ENCODE measurements at places on chromosomes 11 and 22.

GRCh38 chr11:17394743-17395390 lies 6.4 kb upstream of the KCNJ11 start:
- DNase-seq, result no peak

GRCh38 chr22:48832592-48832991 lies 995.1 kb downstream of the BRD1 start:
- no peak for DNase-seq

DNA sequence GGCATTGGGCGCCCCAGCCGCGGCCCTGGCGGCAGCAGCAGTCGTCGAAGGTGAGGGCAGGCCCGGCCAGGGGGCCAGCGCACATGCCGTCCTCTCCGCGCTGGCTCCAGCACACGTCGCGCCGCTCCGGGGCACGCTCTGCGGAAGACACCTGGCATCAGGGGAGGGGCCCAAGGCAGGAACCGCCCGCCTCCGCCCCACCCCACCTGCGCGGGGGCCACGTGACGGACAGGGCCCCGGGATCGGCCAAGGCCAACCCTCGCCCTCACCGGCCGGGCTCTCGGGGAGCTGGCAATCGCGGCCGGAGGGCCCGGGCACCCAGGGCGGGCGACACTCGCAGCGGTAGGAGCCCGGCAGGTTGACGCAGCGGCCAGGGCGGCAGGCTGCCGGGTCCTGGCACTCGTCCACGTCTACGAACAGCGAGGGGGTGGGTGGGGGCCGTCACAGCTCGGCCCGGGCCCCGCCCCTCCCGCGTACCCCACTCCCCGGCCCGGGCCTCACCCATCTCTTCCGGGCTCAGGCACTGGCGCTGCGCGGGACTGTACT lies 14.9 kb downstream of the SCYL1 start:
- peak; percentile 82 for DNase-seq

DNA sequence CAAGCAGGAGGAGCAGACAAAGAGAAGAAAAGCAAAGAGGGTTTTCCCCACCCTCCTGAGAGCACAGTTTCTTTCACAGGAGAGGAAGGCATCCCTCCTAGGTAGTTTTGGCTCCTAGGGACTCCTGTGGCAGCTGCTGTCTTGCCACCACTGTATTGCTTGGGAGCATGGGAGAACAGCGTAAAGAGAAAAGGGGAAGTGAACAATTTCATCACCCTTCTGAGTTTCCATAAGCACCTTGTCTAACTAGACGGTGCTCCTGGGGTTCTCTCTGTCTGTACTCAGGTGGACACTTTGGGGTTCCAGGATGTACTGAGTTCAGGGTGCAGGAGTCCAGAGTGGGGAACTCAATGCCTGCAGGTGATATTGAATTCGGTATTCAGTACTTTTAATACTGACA lies 1430.5 kb downstream of the TBC1D22A start:
- no peak for DNase-seq

DNA sequence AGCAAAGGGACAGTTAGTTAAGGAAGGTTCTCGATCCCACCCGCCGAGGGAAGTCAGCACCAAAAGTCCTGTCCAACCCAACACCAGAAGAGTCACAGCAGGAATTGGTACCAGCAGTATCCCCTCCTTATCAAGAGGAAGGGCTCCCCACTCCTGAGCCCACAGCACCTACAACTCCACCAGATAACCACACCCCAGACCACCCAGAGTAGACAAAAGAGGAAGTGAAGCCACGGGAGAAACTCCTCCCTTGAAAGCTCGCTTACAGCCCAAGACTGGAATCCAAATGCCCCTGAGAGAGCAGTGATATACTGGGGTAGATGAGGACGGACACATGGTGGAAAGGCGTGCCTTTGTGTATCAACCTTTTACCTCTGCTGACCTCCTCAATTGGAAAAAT lies 7.3 kb upstream of the CD5 start:
- DNase-seq, result no peak

DNA sequence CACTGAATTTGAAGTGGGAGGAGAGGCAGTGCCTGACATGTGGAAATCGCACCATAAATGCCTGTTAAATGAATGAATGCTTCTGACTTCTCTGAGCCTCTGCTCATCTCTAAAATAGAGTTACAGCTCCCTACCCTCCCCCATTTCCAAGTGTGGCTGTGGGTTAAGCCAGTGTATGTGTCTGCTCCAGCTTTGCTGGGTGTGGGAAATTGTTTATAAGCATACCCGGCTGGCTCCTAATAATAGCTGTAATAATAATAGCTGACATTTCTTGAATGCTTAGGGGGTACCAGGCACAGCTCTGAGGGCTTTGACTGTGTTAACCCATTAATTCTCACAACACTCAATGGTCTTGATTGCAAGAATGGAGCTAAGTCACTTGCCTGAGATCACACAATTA lies 7.0 kb upstream of the FCHSD2 start:
- no peak for DNase-seq

DNA sequence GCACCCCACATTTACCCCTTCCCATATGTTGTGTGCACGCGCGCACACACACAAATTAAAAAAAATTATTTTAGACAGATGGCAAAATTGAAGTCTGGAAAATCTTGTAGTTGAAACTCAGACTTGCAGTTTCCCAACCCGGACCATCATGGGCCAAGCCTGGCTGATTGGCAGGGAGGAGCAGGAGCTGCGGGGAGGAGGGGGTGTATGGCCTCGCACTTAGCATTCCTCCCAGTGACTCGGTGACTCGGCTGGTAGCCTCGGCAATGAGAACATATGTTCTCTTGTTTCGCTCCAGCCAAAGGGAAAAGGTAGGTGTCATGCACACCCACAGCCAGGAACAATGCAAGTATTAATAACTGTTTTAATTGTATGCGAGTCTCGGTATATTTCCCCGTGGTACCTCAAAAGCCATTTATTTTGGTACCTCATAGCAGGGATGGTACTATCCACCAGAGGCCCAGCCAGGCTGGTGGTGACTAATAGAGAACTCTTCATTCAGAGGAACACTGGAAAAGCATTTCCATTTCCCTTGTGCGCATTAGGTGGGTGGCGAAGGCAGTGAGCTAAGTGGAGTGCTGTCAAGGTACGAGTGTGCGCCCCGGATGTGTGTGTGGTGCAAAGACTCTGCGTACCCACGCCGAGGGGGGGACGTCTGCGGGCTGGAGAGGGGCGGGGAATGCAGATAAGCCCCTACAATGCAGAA lies 92.5 kb downstream of the DSCAML1 start:
- no peak for DNase-seq

DNA sequence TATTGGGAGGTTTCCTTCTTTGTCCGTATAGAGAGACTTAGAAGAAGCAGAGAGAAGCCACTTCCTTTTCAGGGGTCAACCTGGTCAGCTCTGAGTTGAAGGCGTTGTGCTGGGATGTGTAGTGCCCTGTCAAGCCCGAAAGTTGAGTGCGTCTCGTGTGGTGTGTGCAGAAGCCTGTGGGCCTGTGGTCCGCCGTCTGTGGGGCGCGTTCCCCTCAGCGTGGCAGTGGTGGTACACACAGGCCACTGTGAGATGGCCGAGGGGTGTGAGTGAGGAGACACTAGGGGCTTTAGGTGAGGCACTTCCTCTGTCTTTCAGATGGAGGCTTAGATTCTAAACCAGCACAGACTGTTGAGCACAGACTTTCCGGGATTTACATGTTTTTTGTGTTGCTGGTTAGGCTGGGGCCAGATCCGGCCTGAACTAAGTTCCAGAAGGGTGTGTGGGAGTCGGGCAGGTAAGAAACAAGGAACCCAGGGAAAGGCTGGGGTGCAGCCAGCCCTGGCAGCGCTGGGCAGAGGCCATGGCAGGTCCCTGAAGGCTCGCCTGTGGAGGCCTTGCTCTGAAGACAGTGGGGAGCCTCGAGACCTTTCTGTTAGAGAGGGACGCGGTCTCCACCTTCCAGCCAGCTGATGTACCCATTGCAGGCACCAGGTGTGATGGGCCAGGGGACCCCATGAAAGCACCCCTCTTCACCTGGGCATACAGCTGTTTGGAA lies 194.2 kb downstream of the TBC1D22A start:
- DNase-seq, result no peak

DNA sequence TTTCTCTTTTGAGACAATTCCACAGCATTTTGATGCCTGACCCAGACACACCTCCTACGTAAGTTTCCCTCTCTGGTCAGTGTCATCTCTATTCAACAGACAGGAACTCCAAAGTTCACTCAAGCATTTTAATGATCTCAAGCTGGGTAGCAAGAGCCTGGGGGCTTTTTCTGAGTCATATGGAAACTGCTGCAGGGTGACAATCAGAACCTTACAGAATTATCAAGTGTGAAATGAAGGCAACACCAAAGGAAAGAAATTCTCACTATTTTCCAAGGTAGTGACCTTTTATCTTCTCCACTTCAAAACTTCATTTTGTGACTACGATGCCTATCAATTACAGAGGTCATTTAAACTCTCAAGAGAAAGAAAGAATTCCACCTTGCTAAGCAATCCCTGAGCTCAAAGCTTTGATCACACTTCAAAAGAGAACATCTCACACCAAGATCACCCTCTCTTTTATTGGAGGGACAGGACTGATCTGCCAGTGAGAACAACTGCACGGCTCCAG lies 229.0 kb upstream of the ZC3H12C start:
- DNase-seq, result no peak

DNA sequence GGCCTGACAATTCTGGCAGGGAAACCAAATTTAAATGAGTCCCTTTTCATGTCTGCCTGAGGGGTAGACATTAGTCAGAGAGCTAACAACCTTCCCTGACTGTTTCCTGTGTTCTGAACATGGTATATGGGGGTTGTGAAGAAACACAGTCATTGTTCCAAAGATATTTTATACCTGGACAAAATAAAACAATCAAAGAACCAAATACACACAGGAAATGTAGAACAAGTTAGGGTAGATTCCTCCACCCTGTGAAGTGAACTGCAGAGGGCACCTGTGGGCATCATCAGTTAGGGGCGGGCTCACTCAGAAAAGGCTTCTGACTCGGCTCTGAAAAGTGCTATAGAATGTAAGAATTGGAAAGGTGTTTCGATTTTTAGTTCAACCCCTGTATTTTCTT lies 231.9 kb upstream of the CADM1 start:
- no peak for DNase-seq

- no peak for DNase-seq
Observed at GRCh38 chr11:2954263-2954662, 25.0 kb upstream of the PHLDA2 start.

GRCh38 chr11:62664405-62665074 lies 470 bp downstream of the C11orf98 start:
- DNase-seq, result no peak

DNA sequence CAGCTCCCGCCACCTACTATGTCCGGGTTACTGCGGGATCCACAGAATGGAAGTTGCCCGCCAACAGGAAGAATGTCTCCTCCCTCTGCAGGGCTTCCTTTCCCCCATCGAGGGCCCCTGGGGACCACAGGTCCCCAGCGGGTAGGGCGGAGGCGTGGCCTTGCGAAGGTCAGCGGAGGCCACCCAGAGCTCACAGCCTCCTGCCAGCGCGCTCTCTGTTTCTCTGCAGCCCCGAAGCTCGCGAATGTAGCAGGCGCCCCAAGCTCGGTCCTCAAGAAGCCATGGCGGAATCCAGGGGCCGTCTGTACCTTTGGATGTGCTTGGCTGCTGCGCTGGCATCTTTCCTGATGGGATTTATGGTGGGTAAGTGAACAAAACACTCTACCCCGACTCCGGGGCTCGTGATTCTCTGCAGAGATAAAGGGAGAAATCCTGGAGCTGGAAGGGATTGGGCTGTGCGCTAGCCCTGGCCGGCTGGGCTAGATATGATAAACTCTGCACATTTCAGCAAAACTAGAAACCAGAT lies at the start of gene NAALAD2:
TSS of gene NAALAD2 (plus strand) at position 186 of the 526 bp plus-strand sequence. CDS start at position 282, 96 bp downstream.
- DNase-seq, result no peak

- no peak for DNase-seq
Observed at GRCh38 chr11:118108513-118108912, 21.8 kb upstream of the SMIM35 start.

- no peak for DNase-seq
Observed at GRCh38 chr22:46841522-46841921, 79.1 kb downstream of the TBC1D22A start.

DNA sequence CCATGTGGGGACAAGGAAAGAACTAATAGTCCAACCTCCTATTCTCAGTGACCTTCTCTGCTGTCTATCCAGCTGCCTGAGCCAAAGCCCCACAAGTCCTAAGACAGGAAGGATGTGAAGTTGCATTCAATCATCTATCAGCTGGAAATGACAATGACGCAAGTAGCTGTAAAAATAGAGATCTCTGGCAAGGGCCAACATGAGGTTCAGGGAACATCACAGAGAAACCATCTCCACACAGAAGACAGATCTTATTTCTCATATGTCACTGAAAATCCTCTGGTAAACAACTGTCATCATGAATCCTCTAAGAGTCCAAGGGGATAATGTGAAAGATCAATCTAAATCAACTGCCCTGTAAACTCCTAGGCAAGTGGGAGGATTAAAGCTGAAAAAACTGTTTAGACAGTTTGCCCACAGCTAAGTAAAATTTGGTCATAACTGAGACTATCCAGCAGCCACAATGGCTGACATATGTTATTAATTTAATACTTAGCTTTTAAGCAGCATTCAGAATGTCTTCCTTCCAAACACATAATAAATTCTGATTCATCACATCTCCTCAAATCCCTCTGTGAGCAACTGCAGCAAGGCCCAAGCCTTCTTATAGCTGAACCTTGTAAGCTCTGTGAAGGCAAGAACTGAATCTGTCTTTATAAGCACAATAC lies 52.1 kb downstream of the ALG9 start:
- DNase-seq, result no peak

- DNase-seq, result no peak
Observed at GRCh38 chr11:35546317-35546716, 20.9 kb upstream of the PAMR1 start.

GRCh38 chr22:48782326-48782725 lies 1045.3 kb downstream of the BRD1 start:
- no peak for DNase-seq

DNA sequence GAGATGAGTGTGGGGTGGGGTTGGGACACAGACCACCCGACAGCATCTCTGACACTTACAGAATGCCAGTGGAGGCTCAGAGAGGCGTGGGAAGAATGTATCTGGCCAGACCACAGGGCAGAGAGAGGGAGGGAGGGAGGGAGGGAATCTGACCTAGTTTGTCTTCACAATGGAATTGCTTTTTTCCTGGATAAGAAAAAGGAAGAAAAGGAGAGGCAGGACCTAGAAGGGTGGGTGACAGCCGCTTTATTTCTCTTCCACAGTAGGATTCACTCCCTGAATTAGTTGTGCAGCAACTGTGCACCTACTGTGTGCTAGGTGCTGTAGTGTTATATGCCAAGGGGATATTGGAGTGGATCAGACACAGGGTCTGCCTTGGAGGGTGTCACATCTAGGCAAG lies 3.7 kb downstream of the KCNK4 start:
- DNase-seq, result no peak

DNA sequence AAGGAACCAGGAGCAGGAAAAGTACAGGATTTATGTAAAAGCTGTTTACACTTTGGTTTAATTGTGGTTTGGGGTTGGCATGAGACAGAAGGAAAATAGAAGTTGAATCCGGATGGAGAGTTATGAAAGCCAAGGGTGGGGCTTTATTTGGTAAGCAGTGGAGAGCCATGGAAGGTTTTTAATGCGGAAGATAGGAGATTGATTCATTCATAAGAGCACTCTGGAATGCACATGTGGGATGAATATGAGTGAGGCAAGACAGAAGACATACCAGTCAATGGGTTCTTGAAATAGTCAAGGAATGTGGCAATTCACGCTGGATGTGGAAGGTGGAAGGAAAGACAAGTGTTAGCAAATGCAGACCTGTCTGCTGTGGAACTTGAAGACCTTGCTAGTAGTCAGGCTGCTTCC lies 9.3 kb upstream of the GLB1L3 start:
- DNase-seq, result no peak
